Stimulated activated naive CD4-positive, alpha-beta T cell (primary cell): ENCODE measurements at places on chromosomes 7 and 10.

DNA sequence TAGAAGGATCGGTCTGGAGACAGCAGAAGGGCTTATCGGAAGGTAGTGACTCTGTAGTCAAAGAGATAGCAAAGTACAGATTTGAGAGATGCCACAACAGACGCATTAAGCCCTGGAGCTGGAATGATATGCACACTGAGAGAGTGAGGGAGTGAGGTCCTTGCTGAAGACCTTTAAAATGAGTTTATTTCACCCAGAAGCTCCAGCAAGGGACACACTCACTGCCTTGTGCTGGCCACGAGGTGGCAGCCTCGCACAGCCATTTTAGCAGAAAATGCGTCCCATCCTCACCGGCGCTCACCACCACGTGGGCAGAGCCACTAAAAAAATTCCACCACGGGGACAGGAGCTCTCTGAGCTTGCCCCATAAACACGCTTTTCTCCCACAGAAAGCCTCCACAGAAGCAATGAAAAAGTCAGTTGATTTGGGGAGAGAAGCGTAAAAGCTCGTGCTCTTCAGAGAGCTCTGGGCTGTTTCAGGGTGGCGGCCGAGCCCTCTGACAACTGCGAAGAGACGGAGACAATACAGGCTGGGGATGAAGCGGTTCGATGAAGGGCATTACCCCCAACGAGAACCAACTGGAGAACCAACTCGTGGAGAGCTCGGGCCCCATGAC lies 163.0 kb upstream of the KLF14 start:
- DNase-seq = peak; percentile 63

DNA sequence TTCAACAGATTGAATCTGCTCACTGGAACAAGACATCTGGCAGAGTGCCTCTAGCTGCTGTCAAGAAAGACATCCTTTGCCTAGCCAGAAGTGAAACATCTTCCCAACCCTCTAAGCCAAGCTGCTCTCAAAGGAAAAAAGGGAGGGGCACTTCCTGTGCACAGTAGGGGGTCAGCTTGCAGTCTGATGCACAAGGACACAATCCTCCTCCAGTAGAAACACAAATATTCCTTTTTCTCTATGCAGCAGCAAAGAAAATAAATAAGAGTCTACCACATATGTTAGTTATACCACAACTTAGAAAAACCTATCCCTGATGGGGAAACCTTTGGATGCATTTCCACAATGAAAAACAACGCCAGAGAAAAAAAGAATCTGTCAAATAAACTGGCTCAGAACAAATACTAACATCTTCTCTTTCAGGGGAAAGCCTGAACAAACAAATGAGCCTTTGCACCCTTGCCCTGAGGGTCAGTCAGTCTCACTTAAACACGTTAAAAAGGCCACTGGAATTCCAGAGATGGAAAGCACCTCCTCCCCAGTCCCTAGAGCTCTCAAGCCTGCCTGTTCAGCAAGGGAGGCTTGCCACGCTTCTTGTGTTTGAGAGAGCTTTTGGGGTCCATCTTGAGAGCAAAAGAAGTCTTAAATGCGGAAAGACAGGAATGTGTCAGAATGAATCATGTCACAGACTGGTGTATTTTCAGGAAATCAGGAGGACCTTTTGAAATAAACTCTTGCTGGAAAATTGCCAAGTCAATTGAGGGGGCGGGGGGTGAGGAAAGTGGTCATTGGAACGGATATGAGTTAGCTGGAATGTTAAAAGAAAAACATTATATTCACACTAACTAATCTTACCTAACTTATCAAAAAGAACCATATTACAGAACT lies 7.5 kb downstream of the LAMB1 start:
- DNase-seq = no peak

DNA sequence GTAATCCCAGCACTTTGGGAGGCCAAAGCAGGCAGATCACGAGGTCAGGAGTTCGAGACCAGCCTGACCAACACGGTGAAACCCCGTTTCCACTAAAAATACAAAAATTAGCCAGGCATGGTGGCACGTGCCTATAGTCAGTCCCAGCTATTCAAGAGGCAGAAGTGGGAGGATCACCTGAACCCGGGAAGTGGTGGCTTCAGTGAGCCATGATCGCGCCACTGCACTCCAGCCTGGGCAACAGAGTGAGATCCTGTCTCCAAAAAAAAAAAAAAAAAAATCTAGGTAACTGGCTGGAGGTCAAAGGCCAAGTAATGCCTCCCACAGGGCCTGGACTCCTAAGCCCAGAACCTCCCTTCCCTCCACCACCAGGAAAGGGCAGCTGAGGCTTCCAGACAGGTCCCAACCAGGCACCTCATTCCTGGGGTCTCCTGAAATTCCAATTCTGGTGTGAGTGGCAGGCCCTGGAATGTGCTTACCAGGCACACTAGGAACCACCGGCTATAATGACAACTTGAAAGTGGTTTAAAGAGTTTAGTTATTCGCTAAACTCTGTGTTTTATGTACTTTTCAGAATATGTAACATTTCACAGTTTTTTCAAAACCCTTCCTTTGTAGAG lies 86.9 kb upstream of the TNRC18 start:
- DNase-seq = no peak

- no peak for DNase-seq
Measured at GRCh38 chr10:6491841-6492609, 88.1 kb downstream of the PRKCQ start.

DNA sequence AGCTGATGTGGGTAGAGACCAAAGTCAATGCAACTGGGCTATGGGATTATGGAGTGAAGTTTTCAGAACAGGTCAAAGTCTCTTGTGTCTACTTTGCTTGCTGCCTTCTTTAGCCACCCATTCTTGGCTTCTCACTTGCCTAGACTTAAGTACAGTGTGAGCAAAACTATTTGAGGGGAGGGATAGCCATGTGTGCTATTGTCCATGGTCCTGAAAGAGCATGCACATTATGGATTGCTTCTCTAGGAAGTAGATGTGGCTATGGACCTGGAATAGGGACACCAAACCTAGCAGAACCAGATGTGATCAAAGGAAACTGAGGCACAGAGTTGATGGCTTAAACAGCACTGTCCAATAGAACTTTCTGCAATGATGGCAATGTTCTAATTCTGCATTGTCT lies 81.9 kb upstream of the ZNF800 start:
- DNase-seq = no peak

GRCh38 chr7:41907444-41907843 lies 204.6 kb upstream of the INHBA start:
- DNase-seq = no peak

- no peak for DNase-seq
Measured at GRCh38 chr10:44682507-44682906, 228.6 kb upstream of the TMEM72 start.

GRCh38 chr7:130275826-130276297 lies 9.2 kb downstream of the CPA2 start:
- DNase-seq = no peak

DNA sequence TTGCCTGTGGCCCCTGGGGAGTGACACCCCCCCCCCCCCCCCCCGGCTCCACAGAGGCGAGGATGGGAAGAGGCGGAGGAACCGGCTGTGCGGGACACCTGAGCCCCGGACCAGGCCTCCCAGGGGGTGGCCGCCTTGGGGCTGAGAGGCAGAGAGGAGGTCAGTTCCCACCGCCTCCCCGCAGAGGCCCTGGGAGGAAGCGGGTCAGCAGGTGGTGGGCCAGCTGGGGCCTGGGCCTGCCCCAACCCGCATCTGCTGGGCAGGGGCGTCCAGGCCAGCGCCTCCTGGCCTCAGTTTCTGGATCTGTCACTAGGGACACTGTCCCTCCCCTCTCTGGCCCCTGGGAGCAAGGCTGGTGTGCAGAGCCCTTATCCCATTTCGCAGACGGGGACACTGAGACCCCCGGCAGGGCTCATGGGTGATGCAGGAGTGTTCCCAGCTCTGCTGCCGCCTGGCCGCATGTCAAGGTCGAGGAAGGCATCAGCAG lies 14.6 kb upstream of the LFNG start:
- DNase-seq = no peak

- peak; percentile 18 for DNase-seq
Measured at GRCh38 chr7:142323706-142324105, 65.8 kb upstream of the PRSS58 start.

- no peak for DNase-seq
Measured at GRCh38 chr10:50382576-50383023, 131.3 kb upstream of the ASAH2 start.

GRCh38 chr7:2016021-2016631 lies 216.6 kb downstream of the MAD1L1 start:
- DNase-seq = no peak
